ENCODE measurements at places on chromosomes 1 and 21.

DNA sequence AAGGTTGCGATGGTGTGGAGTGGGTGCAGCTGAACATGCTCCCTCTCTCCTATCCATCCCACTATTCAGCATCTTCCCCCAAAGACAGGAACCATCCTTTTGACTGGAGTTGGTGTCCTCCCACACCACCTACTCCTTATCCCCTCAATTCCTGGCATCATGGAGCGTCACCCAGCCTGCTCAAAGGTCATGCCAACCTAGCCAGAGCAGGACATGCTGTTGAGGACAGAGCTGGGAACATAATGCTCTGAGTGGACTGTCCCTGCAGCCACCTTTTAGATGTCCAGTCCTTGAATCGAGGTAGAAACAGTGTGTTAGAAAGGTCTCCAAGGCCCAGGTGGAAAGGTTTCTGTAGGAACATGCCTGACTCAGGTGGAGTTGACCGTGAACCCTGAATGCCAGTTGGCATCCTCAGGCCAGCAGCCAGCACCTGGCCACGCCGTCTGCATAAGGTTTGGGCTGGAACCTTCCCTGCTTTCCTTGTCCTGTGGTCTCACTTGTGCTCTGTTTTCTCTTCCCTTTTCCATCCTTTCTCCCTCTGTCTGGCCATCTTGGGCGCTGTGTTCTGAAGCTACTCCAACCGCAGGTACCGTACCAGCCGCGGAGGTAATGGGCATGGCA is 52.2 kb upstream of the CNTN2 start:
- no peak for DNase-seq

DNA sequence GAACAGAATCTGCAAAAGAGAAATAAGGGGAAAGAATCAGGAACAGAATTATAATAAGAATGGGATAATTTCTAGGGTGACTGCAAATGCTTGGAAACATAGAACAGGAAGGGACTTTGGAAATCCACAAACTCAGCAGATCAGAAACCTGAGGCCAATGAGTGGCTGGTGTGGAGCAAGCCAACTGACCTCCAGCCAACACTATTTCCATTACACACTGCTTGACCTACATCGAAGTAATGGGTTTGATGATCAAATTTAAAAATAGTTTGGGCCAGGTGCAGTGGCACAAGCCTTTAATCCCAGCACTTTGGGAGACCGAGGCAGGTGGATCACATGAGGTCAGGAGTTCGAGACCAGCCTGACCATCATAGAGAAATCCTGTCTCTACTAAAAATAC is 284.9 kb downstream of the GRIK1 start:
- DNase-seq = no peak

- DNase-seq = no peak
Measured at GRCh38 chr1:187987236-187987776, 1158.6 kb downstream of the PLA2G4A start.

- no peak for DNase-seq
Measured at GRCh38 chr1:25750923-25751605, 48.9 kb upstream of the SELENON start.

GRCh38 chr1:114395863-114396262 is 115.1 kb downstream of the TRIM33 start:
- no peak for DNase-seq

GRCh38 chr1:21911205-21912001 is 25.7 kb downstream of the HSPG2 start:
- DNase-seq = no peak

GRCh38 chr1:86389307-86389706 is 6.8 kb downstream of the ODF2L start:
- DNase-seq = no peak

GRCh38 chr1:1038694-1039093 is 18.8 kb downstream of the AGRN start:
- no peak for DNase-seq

DNA sequence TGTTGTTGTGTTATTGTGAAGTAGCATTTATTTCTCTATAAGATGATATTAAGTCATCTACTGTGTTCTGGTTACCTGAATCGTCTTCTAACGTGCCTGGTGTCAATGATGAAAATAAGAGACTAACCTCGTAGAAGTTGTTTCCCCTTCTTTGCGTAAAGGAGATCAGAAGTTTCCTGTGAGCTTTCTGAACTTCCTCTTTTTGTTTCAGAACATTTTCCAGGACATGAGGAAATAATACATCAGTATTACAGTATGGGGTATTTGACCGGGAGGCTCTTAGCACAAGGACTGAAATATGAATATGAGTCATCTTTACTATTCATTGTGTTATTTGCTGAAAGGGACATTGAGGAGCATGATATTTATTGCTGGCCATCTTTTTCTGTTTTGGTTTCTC is 1.3 kb downstream of the ST6GALNAC3 start:
- DNase-seq = no peak

GRCh38 chr1:71656902-71657301 is 576.1 kb upstream of the ZRANB2 start:
- DNase-seq = no peak

DNA sequence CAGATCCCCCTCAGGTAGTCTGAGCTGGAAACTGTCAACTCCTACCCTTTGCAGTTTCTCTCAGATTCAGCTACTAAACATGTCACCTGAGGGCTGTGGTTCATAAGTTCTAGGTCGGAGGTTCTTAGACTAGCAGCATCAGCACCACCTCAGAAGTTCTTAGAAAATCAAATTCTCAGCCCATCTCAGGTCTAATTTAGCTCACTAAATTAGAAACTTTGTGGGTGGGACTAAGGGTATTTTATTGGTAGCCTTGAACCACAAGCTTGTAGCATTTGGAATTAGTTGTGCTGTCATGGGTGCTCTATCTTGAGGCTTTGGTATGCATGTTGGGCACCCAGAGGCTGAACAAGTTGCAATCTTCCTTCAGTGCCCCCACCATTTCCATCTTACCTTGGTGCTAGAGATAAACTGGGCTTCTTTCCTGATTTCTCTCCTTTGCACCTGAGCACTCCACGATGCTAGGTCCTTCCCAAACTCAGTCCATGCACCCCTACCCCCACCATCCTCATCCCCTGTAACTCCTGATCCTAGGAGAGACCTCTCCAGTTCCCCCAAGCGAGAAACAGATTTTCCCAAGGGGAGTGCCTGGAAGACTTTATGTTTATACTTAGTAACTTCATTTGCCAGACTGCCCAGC is 54.2 kb downstream of the S1PR1 start:
- DNase-seq = no peak

DNA sequence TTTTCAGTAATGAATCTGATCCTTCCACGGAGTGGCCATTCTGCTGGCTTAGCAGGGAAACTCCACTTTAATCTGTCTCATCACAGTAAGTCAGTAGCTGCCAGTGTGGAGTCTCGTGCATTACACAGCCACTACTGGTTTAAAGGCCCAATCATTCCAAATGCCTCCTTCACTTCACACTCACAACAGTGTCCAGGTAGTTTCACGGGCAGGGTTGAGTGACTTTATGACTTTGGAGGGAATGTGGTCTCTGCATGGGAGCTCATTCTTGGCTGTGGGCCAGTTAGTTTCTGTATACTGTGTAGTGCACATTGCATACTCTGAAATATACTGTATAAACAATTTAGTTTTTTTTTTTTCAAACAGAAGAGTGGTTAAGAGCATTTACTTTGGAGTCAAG is 34.6 kb upstream of the C1orf87 start:
- DNase-seq = no peak

DNA sequence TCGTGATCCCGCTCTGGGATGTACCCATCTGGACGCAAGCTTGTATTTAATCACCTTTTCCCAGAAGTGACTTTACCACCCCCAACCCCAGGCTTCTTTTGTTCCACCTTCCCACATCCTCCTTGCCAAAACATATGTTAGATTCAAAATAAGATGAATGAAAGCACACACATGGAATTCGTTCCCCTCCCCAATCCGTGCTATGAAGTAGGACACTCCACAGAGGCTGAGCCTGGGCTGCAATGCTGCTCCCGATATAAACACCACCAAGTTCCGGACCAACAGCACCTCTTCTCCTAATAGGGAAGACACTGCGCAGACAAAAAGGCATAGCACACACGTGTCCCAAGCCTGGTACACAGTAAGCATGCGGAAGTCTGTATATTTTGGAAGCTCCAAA is 86.1 kb downstream of the CLSTN1 start:
- DNase-seq = no peak

- DNase-seq = no peak
Measured at GRCh38 chr1:113041569-113042284, 31.3 kb upstream of the LRIG2 start.

GRCh38 chr1:15731735-15732685 is 4.0 kb upstream of the SLC25A34 start:
- DNase-seq = no peak

DNA sequence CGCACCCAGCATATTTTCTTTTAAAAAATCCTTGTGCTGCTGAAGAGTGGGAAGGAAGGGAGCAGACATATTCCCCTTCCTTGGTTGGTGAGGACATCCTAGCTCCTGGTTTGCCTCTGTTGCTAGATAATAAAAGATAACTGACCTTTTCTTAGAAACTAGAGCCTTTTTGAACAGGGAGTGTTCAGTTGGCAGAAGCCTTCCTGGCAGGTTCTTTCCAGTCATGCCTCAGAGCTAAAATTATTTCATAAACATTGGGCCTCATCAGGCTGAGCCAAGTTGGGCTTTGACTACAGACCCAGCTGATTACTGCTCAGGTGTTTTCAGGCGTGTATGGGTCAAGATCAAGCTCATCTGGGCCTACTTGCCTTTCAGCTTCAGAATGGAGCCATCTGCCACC is 22.7 kb upstream of the SH3BGRL3 start:
- DNase-seq = no peak

DNA sequence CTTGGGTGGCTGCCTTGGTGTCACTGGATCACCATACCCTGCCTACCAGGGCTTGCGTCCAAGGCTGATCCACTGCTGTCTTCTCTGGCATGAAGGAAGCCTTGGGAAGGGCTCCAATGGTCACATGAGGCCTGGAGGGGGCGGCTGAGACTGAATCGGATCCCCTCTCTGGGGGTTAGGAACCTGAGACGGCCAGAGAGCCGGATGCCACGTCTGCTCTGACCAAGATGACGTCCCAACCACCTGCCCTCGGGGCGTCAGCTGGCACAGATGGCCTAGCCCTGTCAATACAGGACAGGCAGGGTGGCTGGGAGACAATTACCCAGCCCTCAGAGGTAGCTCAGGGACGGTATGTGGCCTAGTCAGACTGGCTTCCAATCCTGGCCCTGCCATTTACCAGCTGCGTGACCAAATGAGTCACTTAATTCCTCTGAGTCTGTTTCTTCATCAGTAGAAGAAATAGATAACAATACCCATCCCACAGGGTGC is 5.4 kb downstream of the TRIM62 start:
- DNase-seq = peak; percentile 85

- no peak for DNase-seq
Measured at GRCh38 chr1:41497056-41497440, 12.6 kb upstream of the EDN2 start.

- no peak for DNase-seq
Measured at GRCh38 chr21:44351535-44352252, 1.7 kb upstream of the TRPM2 start.

DNA sequence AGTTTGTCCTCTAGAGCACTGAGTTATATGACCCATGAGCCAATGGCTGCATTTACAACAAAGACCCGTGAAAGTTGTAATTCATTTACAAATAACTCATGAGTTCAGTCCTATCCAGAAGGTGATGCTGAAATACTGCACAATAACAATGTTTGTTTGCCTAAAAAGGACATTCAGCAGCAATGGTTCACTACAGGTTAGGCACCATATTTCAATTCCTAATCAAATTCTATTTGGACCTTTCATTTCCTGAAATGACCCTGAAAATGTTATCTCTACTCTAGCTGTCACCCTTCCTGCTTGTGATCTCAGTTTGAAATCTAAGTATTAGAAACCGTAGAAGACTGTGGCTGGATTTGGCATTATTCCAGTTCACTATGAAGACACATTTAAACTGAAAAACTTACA is 191.2 kb upstream of the SAMSN1 start:
- DNase-seq = no peak

GRCh38 chr1:191888996-191889622 is 269.2 kb upstream of the RGS18 start:
- DNase-seq = no peak

DNA sequence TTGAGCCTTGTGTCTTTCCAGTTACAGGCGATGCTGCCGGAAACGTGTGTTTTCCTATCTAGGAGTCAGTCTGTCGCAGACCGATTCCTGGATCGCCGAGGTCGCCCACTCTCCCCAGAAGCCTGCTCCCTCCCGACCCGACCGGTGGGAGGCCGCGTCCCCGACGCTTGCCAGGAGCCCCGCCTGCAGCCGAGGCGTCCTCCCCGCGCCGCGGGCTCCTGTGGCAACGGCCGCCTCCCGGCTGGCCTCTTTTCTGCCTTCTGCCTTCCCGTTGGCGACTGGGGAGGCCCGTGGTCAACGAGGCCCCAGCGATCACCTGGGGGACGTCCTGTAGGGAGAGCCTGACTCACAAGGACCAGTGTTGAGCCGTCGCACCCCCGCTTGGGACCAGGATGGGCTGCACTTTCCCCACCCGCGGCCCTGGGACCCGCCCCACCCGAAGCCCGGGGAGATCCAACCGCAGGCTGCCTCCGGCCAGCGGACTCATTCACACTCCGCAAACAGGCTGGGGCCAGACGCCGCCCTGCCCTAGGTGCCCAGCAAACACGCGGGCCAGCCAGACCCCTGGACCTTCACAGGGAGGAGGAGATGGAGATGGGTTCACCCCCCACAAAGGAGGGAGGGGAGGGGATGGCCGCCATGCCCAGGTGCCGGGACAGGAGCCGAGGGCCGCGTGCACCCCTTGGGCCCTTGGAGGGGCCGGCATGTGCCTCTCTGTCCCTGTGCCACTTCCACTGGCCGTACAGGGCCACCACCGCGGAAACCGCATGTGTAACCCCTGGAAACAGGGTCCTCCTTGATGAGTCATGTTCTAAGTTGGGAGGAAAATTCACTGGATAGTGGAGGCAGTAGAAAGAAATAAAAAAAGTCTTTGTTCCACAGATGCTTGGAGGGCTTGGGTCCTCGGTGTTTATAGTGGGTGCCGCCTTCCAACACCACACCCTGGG is 7.2 kb upstream of the COL6A1 start:
- DNase-seq = no peak

GRCh38 chr1:240739754-240740153 is 127.8 kb upstream of the GREM2 start:
- no peak for DNase-seq

DNA sequence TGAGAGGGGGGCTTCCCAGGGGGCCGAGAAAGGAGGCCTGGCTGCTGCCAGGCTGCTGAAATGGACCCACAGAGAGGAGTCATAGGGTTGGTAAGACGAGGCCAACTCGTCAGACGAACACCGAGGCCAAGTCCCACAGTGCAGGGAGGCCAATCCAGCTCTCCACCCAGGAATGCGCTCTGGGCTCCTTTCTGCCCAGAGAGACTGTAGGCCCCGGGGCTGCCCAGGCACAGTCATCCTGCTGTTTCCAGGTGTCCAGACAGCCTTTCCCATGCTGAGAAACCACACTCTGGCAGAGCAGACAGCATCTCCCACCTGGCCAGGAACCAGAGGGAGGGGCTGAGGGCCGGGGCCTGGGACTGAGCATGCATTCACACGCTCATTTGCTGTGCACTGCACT is 26.7 kb upstream of the RSPO1 start:
- no peak for DNase-seq

GRCh38 chr1:154454386-154455120 is 47.5 kb upstream of the TDRD10 start:
- no peak for DNase-seq

GRCh38 chr1:54516249-54516920 is 31.6 kb upstream of the ACOT11 start:
- DNase-seq = no peak

- no peak for DNase-seq
Measured at GRCh38 chr1:50318428-50318827, 104.8 kb downstream of the DMRTA2 start.

GRCh38 chr1:67601955-67602354 is 83.0 kb upstream of the GADD45A start:
- no peak for DNase-seq

- DNase-seq = no peak
Measured at GRCh38 chr1:119409731-119410130, 5.2 kb upstream of the HSD3B2 start.

Measured in NCI-H524 treated with DMSO at 0.1 percent for 48 hours (cell line).